ENCODE measurements at places on chromosomes 5 and 9.

GRCh38 chr5:20446121-20446520, 458.1 kb upstream of the CDH18 start:
- DNase-seq: no peak

DNA sequence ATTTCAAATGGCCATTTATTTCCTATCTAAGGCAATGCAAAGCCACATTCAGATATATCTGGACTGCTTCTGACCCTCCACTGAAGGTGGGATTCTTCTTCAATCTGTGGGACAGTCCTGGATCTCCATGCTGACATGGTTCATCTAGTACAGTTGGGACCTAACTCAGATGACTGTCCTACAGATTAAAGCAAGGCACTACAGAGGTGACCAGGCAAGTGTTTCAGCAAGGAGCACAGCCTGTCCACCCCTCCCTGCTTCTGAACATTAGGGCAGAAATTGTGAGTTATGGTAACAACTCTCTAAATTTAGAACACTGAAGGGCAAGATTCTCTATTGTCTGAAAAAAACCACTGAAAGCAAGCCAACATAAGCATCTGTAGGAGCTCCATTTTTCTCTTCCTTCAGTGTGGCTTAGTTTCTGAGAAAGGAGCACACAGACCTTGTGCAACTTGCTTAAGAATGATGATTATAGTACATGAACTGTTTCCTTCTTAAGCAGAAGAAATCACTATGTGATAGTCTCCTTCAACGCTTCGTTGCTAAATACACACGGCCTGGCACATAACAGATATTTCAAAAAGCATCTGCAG, 62.9 kb upstream of the BARX1 start:
- DNase-seq: no peak

DNA sequence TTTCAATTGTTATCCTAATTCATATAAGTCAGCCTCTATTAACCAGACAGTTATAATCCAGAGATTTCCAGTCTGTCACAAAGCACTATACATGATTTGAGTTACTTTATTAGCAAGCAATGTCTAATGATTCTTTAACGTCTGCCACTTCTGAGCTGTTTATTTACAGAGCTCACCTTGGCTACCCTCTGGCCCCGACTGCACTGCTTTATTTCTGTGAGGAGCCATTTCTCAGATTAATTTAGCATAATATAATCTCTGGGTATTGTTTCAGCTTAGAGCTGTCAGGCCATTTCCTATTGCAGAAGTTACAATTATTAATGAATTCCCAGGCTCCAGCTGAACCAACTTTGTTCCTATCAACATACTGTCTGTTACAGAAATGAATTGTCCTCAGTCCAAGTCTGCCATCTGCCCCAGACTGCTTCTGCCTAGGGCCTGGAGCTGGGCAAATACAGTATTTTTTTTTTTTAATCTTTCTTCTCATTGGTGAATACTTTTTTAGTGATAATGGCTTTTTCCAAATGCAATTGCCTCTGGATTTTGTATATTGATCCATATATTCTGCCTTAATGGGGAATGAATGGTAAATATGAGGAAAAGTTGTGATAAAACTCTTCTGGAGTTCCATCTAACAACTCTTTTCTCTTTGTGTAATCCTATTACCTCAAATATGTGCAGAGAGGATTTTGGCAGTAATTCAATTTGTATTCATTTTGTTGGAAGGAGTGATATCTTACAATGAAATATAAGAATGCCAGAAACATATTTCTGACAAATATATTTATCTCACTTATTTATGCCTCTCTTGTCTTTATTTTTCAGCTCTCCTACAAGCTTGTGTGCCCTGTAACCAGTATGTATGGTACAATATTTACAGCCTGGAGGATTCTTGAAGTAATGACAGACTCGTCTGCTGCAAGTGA, 104.7 kb downstream of the FOCAD start:
- no peak for DNase-seq

DNA sequence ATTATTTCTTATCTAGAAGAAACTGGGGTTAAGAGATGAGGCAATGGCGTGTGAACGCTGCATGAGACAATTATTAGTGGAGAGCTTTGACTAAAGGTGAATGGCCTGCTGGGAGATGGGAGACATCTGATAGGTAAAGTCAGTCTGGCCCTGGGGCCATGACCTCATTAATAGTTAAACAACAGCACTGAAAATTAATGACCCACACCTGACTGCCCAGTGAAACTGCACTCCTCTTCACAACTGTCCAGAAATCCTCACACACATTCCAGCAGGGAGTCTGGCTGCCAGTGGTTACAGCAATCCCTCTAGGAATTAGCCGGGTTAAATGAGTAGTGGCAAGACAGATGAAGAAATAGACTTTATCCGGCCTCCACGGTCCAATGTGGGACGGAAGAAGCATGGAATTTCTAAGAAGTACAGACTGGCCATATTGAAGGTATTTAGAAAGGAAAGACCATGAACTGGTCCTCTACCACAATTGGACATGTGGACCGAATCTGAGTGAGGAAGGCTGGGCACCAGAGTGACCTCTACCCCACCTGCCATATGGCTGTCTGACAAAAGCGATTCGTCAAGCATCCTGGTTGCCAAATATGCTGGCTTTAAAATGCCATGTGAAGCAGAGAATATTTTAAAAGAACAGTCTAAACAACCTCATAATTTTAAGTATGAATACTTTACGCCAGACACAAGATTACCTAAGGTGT, 138.4 kb downstream of the EFNA5 start:
- no peak for DNase-seq

GRCh38 chr5:122311497-122311960, 508 bp upstream of the SNCAIP start:
- no peak for DNase-seq

DNA sequence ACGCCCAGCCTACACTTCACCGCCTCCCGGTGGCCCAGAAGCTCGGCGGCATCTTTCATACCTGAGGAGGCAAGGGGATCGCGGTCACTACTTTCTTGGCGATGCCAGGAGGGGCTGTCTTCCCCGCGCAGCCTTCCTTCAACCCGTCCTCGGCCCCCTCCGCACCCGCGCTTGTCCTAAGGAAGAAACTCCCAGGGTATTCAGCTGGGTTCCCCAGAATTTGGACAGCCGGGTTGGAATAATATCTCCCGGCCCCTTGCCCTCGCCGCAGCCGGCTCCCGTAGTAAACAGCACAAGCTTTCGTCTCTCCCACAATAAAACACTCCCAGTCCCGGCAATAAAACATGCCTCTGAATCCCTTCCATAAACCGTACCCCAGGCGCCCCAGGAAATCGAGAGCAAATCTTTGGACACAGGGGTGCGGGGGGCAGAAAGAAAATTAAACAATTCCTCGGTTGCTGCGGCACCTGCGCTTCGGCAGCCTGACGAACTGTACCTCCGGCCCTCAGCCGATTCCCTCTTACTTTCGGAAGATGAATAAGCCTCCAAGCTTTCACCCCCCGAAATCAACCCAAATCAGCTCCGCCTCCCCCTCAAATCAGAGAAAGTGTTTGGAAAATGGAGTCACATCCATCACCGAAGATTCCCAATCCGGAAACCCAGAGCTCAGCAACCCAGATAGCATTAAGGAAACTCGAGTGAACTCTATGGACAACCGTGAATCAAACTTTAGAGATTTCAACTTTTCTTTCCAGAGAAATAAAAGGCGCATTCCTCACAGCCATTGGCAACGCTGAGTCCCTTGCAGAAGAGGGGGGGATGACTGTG, 1.1 kb downstream of the OTP start:
- no peak for DNase-seq

GRCh38 chr5:178293400-178293799, 60.8 kb upstream of the PHYKPL start:
- no peak for DNase-seq

GRCh38 chr5:127892467-127893207, 189.4 kb downstream of the CCDC192 start:
- no peak for DNase-seq

DNA sequence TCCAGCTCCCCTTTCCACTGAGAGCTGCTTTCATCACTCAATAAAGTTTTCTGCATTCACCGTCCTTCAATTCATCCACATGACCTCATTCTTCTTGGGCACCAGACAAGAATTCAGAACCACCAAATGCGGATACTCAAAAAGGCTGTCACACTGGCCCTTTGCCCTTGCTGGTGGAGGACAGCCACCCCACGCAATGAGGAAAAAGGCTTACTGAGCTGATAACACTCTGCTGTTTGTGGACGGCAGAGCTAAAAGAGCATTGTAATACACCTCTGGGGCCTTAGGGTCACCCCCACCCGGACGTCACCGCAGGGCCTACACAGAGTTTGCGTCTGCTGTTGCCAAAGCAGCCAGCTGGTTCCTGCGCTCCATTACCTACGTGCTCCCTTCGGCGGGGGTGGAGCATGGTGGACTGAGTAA, 51.2 kb upstream of the ZNF608 start:
- no peak for DNase-seq

DNA sequence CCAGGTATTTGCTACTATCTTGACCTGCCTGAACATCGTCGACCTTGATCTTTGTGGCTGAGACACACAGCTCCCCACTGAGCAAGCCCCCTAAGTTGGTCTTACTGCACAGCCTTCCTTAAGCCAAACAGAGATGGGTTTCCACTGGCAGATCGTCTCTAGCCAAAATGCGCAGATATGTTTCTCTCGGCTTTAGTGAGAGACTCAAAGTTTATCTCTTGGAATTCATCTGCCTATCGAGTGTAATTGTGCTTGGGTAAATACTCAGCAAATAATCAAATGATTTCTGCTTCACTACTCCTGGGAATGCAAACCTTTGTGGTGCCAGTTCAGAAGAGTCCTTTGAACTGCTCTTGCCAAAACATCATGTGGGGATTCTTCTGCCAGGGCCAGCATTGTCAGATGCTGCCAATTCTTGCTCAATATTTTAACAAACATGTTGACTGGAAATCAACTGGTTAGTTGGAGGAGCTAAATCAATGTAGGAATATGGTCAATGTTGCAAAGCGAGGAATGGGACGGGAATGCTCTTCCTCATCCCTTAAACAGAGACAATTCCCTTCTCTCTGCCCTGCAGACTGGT, 141.2 kb upstream of the SLC28A3 start:
- DNase-seq: no peak

- DNase-seq: no peak
These were observed 151.1 kb downstream of the DOCK2 start for GRCh38 chr5:169788168-169788567.

- no peak for DNase-seq
These were observed 54.7 kb upstream of the ZFR start for GRCh38 chr5:32499261-32499660.

GRCh38 chr9:8599937-8600336, 800.4 kb upstream of the DMAC1 start:
- no peak for DNase-seq

GRCh38 chr9:116661037-116661954, 25.8 kb upstream of the TRIM32 start:
- DNase-seq: no peak

DNA sequence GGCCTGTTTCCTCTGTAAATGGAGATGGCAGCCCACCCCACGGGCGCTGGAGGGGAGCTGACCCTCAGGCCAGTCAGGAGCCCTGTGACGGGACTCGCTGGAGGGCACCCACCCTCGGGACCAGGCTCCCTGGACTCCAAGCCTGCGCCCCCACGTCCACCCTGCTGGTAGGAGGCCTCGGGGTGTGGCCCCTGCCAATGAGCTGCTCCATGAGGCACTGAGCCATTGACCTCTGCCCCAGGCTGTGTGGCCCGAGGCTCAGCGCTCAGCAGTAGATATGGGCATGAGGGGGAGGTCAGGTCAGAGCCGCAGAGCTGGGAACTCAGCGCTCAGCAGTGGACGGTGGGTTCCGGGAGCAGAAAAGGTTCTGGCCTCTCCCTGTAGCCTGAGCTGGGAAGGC, 52.3 kb upstream of the EGFL7 start:
- DNase-seq: no peak

DNA sequence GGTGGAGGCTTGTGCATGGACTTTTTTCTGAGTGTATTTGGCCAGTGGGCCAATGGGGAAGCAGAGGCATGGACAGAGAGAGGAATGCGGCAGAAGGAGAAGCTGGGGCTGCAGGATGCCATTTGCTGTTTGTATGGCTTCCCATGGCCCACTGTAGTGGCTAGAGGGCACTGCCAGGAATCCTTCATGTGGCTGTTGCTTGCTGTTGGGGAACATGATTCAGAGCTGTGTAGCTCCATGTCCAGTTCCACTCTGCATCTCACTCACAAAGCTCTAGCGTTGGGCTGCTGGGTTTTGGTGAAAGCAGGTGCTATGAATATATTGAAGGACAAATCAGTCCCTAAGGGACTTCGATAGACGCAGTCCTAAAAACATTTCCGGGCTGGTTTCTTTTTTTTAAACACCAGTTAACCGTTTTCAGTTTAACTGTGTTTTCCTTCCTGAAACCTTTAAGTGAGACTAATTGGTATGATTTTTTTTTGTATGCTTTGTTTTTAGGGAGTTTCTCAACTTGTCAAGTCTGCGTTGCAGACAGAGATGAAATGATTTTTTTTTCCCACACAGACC, 51.3 kb downstream of the SLC22A5 start:
- no peak for DNase-seq

GRCh38 chr5:152956943-152957613, 533.4 kb upstream of the GRIA1 start:
- no peak for DNase-seq

DNA sequence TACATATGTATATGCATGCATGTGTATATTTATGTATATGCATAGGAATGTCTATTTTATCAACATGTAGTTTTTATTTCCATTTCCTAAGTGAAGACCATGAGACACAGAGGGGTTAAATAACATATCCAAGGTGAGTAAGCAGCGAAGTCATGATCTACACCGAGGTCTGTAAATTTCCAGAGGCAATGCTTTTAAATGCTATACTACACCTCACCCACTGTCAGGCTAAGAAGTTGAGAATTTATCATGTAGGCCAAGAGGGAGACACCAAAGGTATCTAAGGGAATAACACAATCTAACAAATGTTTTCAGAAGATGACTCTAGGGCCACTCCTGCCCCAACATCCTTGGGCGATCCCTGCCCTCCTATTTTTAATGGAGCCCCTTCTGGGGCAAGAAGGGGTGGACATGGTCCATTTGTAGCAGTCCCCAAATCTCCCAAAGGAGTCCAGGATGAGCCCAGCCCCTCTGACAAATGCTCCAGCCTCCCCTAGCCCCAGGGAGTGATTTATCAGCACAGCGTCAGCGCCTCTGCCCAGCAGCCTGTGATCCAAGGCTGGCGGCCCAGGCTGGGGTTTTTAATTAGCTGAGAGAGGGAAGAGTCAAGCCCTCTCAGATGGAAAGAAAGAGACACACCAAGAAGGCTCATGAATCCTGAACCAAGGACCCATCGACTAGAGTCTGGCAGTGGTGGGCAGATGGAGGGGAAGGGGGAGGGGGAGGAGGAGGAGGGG, 339.9 kb downstream of the ASTN2 start:
- DNase-seq: no peak

DNA sequence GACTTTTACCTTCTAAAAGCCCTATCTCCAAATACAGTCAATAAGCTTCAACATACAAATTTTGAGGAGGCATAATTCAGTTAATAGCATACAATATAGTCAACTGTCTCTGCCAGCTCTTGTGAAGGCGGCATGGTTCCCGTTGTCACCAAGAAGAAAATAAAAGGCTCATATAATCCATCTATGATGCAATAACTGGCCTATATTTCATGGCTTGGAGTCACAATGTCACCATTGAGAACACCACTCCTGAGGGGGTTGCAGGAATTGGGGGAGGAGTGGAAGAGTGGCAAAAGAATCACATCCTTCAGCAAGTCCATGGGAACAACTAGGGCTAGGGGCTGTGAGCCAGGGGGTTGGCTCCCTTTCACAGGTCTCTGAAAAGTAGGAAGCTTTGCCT, 16.0 kb upstream of the ASTN2 start:
- DNase-seq: no peak

GRCh38 chr5:102931085-102931725, 176.1 kb downstream of the PAM start:
- DNase-seq: no peak

GRCh38 chr9:93463638-93464248, 10.4 kb upstream of the FAM120AOS start:
- DNase-seq: no peak

- DNase-seq: no peak
These were observed 11.9 kb downstream of the FYB1 start for GRCh38 chr5:39207345-39208045.
